ENCODE measurements at places on chromosomes 13 and 19.

GRCh38 chr19:556611-557382 lies 12.9 kb downstream of the GZMM start:
- DNase-seq: no peak

DNA sequence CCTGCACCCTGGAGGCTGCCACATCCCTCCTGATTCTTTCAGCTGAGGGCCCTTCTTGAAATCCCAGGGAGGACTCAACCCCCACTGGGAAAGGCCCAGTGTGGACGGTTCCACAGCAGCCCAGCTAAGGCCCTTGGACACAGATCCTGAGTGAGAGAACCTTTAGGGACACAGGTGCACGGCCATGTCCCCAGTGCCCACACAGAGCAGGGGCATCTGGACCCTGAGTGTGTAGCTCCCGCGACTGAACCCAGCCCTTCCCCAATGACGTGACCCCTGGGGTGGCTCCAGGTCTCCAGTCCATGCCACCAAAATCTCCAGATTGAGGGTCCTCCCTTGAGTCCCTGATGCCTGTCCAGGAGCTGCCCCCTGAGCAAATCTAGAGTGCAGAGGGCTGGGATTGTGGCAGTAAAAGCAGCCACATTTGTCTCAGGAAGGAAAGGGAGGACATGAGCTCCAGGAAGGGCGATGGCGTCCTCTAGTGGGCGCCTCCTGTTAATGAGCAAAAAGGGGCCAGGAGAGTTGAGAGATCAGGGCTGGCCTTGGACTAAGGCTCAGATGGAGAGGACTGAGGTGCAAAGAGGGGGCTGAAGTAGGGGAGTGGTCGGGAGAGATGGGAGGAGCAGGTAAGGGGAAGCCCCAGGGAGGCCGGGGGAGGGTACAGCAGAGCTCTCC lies 6.9 kb upstream of the CEACAM5 start:
- peak; percentile 4 for DNase-seq

GRCh38 chr19:38880076-38880881 lies 2.2 kb upstream of the RINL start:
- no peak for DNase-seq

GRCh38 chr13:35765366-35765765 lies 288.9 kb upstream of the MAB21L1 start:
- DNase-seq: no peak

GRCh38 chr19:10078329-10078728 lies 7.8 kb upstream of the SHFL start:
- no peak for DNase-seq

DNA sequence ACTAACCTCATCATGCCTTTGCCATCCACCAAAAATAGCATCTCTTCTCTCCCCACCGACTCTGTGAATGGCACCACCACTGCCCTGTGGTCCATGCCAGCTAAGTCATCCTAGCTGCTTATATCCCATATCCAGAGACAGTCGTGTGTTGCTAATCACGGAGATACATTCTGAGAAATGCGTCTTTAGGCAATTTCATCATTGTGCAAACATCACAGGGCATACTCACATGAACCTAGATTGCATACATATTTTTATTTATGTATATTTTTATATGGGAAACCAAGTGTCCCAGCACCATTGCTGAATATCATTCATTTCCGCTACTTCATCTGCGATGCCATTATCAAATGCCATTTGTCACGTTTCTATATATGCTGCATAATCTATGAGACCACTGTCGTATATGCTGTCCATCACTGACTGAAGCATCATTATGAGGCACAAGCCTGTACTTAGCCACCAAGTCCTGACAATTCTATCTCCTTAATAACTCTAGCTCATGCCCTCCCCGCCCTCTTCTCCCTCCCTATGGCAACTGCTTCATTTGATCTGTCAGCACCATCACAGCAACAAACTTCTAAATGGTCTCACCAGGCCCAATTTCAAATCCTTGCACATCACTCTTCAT lies 104.2 kb downstream of the HSPH1 start:
- DNase-seq: no peak

- no peak for DNase-seq
These were observed 107.2 kb downstream of the KCNRG start for GRCh38 chr13:50122455-50122854.

DNA sequence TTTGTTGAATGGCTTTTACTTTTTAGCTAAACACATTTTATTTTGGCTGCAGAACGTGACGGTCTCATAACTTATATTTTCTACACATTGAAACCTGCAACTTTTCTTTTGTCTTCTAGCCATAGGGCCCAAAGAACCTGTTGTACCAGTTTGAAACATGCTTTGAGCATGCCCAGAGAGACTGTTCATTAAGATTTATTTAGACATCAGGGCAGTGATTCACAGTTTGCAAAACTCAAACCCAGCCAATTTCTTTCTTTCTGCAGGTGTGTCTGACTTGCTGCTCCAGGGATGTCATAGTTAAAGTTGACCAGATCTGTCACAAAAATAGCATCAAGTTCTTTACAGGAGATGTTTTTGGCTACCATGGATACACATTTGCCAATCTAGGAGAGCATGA lies 22.0 kb downstream of the SAE1 start:
- DNase-seq: no peak

DNA sequence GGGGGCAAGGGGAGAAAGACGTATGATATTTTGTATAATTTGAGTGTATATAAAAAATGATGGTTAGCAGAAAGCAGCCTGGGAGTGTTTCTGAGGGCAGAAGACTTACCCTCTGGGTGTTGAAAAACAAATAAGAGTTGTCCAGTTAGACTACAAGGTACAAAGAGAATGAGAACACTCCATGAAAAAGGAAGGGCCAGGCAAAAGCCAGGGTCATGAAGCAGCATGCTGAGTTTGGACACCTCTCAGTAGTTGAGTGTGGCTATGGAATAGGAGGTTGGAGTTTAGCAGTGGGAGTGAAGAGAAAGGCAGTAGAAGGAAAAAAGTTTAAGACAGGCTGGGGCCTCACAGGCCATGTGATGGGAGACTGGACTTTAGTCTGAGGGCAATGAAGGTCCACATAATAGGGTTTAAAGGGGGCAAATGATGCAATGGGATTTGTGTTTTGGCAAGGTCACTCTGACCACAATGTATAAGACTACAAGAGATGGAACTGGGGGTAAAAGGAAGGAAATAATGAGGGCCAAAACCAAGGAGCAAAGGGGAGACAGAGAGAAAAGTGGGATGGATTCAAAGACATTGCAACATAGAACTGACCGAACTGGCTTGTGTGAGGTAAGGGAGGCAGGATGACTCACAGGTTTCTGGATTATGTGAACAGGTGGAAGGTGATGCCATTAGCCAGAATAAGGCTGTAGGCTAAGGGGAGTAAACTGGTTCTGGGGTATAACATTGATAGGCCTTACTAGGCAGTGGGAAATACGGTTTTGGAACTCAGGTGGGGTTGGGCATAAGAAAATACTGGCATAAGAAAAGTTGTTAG lies 76.6 kb downstream of the SERP2 start:
- DNase-seq: no peak

GRCh38 chr19:29625186-29625651 lies 19.1 kb downstream of the POP4 start:
- DNase-seq: no peak

DNA sequence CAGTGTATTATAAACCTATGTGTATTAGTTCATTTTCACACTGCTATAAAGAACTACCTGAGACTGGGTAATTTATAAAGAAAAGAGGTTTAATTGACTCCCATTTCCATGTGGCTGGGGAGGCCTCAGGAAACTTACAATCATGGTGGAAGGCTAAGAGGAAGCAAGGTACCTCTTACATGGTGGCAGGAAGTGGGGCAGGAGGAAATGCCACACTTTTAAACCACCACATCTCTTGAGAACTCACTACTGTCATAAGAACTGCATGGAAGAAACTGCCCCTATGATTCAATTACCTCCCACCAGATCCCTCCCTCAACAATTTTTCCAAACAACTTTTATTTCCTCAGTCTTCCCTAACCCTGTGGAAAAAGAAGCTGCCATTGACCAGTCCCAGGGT lies 14.5 kb upstream of the TPP2 start:
- no peak for DNase-seq

- no peak for DNase-seq
These were observed 2.2 kb downstream of the IGFLR1 start for GRCh38 chr19:35740108-35740422.

DNA sequence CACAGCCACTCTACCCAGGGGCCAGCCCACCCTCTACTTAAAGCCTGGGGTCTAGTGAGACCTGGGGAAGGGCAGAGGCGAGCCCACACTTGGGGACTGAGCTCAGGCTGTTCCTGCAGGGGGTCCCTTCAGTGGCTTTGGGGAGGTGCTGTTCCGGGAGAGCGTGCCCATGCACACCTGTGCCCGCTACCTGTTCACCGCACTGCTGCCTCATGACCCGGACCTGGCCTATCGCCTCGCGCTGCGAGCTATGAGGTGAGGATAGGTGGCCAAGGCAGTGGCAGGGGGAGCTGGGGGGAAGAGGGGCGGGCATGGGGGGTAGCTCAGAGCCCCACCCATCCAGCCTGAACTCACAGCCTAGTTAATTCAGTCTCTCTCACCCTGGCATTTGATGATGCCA lies 24.0 kb downstream of the ZSWIM4 start:
- no peak for DNase-seq

- no peak for DNase-seq
These were observed 16.3 kb downstream of the ZNF565 start for GRCh38 chr19:36198119-36198518.

GRCh38 chr19:40177286-40178070 lies 13.7 kb upstream of the MAP3K10 start:
- DNase-seq: no peak

GRCh38 chr19:19337120-19337519 lies 16.5 kb downstream of the MAU2 start:
- DNase-seq: no peak

- DNase-seq: no peak
These were observed 125.5 kb upstream of the MCF2L start for GRCh38 chr13:112843392-112844111.

DNA sequence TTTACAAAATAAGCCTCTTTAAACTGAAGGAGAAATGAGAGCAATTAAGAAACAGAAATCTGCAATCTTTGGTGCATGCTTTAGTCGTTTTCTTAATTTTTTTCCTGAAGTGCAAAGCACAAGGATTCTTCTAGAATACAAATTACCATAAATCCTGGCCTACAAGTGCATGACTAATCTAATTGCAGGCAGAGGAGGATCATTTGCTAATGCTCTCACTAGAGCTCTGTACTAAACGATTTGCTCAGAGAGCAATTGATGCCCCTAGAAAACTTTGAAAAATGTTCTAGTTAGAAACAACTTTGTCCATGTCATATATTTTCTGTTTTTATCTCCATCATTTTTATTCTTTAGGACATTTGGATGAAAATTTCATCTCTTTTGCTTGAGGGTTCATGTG lies 193.2 kb downstream of the POU4F1 start:
- DNase-seq: no peak

- no peak for DNase-seq
These were observed 722.9 kb downstream of the SLITRK6 start for GRCh38 chr13:85076343-85076742.

All from NCI-H2081 (cell line).